IMR-90 (cell line): ENCODE measurements at places on chromosomes 3 and 15. TPM values are rescaled to one million over a fixed set of nuclear protein-coding genes. Genes with fewer than 3 reads are reported as not detected.

PTH1R gene
- under 0.01 and 0.18 TPM in 2 replicates for total RNA-seq

HES1 gene
- total RNA-seq, result 3.6 and 8.3 TPM in 2 replicates

MIX23 gene
- 10.0 and 65.8 TPM in 2 replicates for total RNA-seq

IRAK2 gene
- total RNA-seq, result 8.1 and 8.6 TPM in 2 replicates

PSTPIP1 gene
- total RNA-seq, result 0.36 and 0.56 TPM in 2 replicates

PP2D1 gene
- total RNA-seq, result not detected in 2 replicates

CD200 gene
- 0.83 and 1.1 TPM in 2 replicates for total RNA-seq

SI gene
- total RNA-seq, result not detected in 2 replicates

ARPIN gene
- 3.9 and 5.6 TPM in 2 replicates for total RNA-seq

- no peak for DNase-seq
Observed at GRCh38 chr3:188051801-188052168, 102.2 kb upstream of the LPP start.

GRCh38 chr3:181313335-181313734 lies 323.8 kb upstream of the DNAJC19 start:
- DNase-seq, result no peak

GRCh38 chr3:183427196-183427875 lies 1.1 kb downstream of the MCF2L2 start:
- DNase-seq, result no peak

DNA sequence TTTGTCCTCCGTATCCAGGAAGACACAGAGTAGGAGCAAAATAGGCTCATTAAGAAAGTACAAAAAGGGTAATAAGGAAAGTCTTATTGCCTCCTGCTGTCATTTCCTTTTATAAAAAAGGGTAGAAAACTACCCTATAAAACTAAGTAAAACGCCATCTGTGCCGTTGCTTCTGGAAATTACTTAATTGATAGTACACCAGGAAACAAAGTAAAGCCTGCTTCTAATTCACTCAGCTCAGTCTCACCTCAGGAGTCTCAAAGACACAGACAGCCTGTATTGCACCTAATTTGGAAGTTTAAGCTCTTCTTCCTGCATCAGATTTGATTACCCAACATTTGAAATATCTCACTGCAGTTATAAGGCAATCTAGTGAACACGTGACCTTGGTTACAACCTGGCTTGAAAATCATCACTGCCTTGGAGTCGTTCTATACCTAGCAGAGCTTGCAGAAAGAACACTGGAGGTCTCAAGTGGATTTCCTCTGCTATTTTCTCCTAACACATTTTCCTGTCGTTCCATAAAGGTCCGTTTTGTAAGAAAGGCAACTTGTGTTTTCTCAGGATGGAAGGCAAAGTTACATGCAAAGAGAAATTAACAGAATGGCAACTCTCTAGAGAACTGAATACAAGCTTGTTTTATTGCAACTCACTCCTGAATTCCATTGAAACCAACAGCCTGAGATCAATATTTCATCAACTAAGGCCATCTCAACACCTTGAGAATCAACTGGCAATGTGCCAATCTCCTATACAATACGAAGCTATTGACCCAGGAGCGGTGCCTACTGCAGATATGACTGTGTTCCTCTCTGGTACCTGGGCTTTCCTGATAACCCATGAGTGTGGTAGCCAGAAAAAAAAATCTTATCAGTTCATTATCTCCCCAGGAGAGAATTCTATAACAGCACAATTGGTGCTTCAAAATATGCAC lies 203.3 kb upstream of the LMCD1 start:
- no peak for DNase-seq

GRCh38 chr3:33064929-33065328 lies 32.0 kb downstream of the GLB1 start:
- no peak for DNase-seq

DNA sequence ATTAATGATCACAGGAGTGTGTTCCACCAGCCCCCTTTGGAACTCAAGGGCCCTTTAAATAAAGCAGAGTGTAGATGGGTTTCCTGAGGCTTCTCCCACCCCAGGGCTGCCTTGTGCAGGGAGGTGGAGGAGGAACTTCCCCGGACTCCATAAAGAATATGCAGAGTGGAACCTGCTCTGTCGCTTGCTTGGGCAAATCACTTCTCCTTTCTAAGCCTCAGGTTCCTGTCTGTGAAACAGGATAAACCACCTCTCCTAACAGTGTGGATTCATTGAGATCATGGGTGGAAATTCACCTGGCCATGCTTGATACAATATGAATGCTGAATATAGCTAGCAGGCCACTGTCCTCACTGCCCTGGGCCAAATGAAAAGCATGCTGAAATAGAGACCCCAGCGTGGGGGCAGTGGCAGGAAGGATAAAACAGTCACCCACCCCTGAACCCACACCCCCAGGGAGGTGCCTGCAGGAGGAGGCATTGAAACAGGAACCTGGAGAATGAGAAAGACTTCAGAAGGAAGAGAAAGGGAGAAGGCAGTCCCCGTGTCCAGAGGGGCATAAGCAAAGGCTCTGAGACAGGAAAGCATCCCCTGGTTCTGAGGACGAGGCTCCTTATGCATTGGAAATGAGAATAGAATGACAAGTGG lies 41.1 kb upstream of the CHRNB4 start:
- no peak for DNase-seq

DNA sequence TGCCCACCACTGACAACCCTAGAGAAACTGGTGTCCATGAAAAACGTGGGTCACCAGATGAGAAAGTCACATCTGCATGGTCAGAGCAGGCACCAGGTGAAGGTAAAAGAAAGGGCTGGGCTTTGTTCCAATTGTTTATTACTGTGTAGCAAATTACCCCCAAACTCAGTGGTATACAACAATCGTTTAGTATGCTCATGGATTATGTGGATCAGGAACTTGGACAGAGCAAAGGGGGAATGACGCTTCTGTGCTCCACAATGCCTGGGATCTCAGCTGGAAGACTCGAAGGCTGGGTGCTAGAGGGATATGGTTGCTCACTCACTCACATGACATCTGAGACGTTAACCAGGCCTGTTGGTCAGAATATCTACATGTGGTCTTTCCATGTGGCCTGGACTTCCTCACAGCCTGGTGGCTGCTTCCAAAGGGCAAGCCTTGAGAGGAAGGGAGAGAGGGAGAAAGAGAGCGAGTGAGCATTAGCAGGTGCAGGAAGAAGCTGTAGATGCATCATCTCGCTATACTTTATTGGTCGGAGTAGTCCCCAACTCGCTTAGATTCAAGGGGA lies 44.9 kb downstream of the LPP start:
- no peak for DNase-seq

DNA sequence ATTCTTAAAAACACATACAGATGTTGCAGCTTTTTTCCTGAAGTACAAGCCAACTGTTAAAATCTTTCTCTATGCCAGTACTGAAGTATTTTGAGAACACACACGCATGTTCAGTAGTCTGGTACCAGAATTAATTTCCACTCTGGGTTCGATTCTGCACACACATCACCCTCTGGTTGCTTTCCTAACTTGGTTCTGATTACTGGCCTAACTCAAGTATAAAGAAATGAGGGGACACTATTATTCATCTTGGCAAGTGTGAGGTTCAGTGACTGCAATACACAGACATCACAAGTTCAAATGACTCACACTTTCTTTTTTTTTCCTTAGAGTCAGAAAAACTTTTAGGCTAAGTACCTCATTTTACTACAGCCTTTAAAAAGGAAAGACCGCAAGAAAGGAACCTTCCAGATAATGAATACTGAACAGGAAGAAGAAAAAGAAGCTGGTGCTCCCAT lies 37.4 kb upstream of the LDHAL6B start:
- peak; percentile 86 for DNase-seq

GRCh38 chr3:196192036-196192523 lies 19.1 kb downstream of the ZDHHC19 start:
- DNase-seq, result no peak

DNA sequence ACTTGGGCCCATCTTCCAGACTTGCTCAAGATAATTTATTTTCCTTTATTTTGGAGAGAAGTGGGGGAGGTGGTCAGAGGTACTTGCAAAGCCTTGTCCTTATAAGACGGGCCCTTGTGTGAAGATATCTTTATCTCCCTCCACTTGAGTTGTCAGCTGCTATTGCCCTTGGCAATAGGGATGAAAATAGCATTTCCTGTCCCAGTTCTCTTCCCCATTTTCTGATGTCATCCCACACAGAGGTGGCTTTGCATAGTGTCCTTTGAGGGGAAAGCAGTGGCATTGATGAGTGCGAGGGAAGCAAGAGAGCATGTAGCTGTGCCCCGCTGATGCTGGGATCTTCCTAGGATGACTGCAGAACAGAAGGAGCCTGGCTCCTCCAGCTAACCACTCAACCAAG lies 41.9 kb upstream of the TUBGCP5 start:
- DNase-seq, result no peak

DNA sequence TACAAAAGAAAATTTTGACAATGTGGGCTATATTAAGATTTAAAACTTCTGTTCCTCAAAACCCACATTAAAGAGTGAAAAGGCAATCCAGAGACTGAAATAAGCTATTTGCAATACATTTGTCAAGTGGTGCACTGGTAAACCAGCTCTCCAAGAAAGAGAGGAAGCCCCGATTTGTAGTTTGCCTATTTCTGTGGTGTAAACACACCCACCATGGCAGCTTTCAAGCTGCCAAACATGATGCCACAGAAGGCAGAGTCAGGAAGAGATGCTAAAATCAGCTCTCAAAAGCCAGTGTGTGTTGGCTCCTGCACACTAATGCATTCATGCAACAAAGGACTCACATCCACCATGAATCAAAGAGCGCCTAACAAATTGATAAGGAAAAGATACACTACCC lies 17.5 kb downstream of the RFTN1 start:
- DNase-seq, result no peak

- DNase-seq, result peak; percentile 32
Observed at GRCh38 chr3:24264748-24265158, 229.9 kb downstream of the THRB start.

DNA sequence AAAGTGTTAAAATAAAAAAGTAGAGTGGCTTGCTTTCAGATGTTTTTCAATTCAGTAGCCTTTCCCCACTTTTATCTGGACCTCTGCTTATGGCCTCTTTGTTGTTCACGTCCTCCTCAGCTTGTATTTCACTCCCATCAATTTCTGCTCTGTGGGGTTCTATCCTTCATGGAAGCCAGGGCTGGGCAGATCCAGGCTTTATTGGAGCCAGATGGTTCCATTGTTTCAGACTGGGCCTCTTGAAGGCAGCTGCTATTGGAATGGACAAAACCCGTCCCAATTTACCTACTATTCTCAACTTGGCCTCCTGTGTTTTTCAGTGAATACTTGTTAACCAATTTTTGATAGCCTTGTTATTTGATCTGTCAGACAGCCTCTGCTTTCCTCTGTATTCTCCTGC lies 10.9 kb upstream of the AADACL2 start:
- DNase-seq, result no peak

GRCh38 chr3:180282386-180282785 lies 245.6 kb upstream of the PEX5L start:
- no peak for DNase-seq

- no peak for DNase-seq
Observed at GRCh38 chr3:157693762-157694161, 190.5 kb upstream of the VEPH1 start.

DNA sequence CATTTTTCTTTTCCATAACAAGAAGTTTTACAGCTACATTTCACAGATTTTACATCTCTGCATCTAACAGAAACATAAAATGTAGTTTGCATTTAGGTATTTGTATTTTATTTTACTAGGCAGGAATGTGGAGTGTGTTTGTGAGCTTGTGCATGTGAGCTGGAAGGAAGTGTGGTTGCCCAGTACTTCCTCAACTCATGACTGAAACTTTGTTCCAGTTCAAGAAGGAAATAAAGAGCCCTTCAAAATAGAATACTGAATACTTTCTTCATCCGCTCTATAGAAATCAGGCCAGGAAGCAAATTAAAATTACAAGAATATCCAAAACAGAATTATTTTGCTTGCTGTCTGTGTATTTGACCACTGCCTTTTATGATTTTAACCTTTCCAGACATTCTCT lies 81.3 kb downstream of the CHL1 start:
- DNase-seq, result no peak
